Cardiac muscle cell (in vitro differentiated cells and primary cell): ENCODE measurements at places on chromosomes 6 and 20.

- no peak for DNase-seq
These were observed 156.8 kb downstream of the CEBPB start for GRCh38 chr20:50347284-50348063.

GRCh38 chr6:123519189-123519505, 117.6 kb downstream of the TRDN start:
- no peak for DNase-seq

DNA sequence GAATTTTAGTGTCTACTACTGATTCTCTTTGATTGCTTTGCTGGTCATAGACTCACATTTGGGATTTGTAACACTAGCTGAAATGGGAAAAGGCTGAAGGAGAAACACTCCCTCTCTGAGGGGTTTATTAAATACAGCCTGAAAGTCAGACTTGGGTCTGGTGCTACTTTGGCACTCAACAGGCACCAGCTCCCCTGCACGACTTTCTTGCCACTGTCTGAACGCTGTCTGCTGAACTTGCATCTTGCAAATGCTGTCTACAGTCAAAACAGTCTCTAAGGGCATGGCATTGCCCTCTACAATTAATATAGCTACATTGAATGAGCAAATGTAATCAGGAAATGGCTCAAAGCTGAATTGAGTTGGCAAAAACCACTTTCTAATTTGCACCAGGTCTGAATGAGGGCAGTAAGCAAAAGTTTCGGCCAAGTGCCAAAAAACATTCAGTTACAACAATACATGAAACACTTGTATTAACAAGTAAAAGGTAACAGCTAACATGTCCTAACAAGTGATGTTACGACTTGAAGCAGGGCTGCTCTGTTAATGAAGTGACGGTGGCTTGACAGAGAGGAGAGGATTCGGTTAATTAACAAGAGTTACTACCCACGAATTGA, 119.5 kb downstream of the FOXC1 start:
- DNase-seq: no peak

GRCh38 chr6:10140824-10141223, 274.1 kb downstream of the TFAP2A start:
- no peak for DNase-seq

DNA sequence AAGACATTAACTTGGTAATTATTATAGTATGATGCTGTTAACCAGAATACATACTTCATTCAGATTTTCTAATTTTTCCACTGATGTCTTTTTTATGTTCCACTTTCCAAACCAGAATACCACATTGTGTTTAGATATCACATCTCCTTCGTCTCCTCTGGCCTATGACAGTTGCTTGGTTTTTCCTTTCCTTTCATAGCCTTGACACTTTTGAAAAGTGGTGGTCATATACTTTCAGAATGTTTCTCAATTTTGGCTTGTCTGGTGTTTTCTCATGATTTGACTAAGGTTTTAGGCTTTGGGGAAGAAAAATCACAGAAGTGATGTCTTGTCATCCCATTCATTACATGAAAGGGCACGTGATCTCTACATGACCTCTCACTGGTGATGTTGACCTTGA, 24.3 kb upstream of the RIMS4 start:
- no peak for DNase-seq

GRCh38 chr6:33201147-33201545, 479 bp downstream of the SLC39A7 start:
- peak; percentile 23 for DNase-seq

DNA sequence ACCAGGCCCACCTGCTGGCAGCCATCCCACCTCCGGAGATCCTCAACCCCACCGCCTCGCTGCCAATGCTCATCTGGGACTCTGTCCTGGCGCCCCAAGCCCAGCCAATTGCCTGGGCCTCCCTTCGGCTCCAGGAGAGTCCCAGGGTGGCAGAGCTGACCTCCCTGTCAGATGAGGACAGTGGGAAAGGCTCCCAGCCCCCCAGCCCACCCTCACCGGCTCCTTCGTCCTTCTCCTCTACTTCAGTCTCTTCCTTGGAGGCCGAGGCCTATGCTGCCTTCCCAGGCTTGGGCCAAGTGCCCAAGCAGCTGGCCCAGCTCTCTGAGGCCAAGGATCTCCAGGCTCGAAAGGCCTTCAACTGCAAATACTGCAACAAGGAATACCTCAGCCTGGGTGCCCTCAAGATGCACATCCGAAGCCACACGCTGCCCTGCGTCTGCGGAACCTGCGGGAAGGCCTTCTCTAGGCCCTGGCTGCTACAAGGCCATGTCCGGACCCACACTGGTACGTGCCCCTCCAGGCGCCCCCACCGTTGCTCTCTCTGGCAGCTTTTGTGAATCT, 1.1 kb downstream of the SNAI1 start:
- DNase-seq: no peak

DNA sequence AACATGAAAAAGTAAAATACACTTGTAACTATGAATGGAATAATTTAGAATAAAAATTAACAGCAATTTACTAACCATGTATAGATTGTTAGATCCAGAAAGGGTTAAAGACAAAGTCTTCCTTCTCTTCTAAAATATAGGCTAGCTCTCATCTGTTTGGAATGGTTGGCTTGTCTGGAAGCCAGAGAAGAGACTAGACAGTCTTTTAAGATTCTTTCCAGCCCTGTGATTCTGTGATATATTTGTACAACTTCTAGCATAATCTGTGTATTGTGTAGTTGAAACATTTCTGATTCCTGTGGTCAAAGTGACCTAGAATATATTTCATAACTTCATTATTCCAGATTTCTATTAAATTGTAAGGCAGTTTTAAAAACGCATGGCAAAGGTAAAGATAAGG, 196.6 kb downstream of the UST start:
- no peak for DNase-seq

DNA sequence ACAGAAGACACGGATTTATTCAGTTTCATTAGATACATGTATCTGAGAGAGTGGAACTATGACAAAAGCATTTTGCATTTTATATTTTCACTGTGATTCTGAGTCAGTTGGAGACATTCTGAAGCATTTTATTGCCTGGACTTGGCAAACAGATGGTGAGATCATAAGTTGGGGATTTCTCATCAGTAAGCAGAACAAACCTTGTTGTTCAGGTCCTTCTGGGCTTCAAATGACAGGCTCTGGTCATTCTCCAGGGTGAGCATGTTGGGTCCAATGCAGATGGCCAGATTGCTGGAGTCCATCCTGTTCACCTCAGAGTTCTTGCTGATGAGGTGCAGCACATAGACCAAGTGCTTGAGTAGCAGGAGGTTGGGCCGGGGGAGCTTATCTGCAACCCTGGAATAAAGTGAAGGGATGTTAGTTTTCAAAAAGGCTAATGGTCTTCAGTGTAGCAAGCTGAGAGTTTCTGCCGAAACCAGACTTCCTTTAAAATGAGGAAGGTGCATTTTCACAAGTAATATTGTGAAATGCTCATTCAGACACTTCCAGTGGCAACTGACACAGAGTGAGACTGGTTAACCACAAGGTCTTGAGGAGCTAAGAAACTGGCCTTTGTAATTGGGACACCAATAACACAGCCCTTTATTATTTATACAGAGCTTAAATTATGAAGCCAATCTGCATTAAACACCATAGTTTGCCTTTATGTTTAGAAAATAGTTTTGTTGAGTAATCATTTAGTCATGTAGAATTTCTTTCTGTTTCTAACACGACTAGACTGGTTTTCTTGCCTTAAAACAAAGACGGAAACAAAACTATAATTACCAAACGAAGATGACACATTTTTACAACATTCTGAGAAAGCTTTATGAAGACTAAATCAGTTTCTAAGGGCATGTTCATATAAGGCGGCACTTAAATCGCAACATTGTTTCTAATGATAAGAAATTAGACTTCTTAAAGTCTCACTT, 5.6 kb downstream of the TAGAP start:
- peak; percentile 8 for DNase-seq

DNA sequence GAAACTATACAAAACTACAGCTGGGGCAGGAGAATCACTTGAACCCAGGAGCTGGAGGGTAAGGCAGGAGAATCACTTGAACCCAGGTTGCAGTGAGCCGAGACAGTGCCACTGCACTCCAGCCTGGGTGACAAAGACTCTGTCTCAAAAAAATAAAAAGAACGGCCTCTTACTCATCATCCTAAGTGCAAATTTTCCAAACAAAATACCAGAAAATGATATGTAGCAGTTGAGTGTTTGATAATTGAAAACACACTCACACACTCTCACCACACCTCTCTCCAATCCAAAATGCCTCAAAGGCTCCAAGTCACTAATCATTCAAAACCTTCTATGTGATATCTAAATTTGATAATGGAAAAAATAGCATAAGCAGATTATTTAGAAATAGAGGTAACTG, 198.6 kb upstream of the SHLD1 start:
- DNase-seq: no peak

DNA sequence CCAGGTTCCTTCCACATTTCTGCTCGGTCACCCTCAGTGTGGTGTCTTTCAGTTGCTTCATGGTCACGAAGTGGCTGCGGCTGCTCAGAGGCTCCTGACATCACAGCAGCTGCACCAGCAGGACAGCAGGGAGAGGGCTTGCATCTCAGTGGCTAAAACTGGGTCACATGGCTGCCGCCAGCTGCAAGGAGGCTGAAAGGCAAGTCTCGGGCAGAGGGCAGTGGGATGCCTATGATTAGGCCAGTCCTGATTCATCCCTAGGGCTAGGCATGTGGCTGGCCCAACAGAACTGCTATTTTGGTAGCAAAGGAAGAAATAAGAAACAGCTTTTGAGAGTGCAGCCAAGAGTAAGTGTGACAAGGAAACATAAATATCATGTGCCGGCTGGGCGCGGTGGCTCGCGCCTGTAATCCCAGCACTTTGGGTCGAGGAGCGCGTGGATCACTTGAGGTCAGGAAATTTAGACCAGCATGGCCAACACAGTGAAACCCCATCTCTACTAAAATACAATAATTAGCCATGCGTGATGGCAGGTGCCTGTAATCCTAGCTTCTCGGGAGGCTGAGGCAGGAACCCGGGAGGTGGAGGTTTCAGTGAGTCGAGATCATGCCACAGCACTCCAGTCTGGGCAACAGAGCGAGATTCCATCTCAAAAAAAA, 46.6 kb downstream of the RBM38 start:
- DNase-seq: no peak

DNA sequence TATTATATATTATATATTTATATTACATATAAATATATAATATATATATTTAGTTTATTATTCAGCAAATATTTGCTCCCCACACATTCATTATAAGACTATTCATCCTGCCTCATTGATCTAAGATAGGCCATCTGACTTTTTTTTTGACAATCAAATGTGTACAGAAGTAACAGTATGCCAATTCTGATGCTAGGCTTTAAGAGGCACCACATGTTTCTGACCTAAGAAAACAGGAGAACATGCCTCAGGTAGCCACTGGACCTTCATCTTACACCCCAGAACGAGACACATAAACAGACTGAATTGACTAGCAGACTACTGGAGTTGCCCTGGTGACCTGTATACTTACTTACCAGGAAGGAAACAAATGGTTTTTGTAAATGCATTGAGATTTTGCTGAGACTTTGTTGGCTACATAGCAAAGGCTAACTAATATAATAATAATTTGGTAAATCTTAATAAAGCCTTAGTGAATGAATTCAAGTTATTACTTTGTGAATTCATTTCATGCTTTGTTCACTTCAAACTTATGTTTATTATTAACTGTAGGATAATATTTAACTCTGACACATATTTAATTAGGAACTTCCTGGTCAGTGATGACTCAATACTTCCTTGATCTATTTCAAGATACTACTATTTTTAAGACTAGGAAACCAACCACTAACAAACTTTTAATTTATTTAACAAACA, 13.4 kb upstream of the MYO6 start:
- no peak for DNase-seq

- peak; percentile 75 for DNase-seq
These were observed 592 bp downstream of the CUTA start for GRCh38 chr6:33417128-33417902.

GRCh38 chr20:21798384-21798783, 92.9 kb downstream of the PAX1 start:
- DNase-seq: no peak

DNA sequence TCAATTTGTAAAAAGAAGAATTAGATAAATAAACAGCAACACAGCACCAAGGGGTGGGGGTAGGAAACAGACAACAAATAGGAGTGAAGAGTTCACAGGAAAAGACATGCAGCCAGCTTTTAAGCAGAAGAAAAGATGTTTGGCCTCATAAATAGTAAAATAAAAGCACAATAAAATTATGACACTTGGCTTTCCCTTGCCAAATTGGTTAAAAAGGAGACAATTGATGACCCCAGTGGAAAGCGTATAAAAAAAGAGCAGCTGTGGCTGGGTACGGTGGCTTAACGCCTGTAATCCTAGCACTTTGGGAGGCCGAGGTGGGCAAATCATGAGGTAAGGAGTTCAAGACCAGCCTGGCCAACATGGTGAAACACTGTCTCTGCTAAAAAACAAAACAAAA, 29.1 kb downstream of the BCAS1 start:
- no peak for DNase-seq

- DNase-seq: no peak
These were observed 10.8 kb downstream of the CDYL start for GRCh38 chr6:4786996-4787395.

GRCh38 chr6:111987295-111987694, 66.6 kb upstream of the CCN6 start:
- DNase-seq: no peak

- no peak for DNase-seq
These were observed 19.3 kb downstream of the DOP1A start for GRCh38 chr6:83086751-83087150.

DNA sequence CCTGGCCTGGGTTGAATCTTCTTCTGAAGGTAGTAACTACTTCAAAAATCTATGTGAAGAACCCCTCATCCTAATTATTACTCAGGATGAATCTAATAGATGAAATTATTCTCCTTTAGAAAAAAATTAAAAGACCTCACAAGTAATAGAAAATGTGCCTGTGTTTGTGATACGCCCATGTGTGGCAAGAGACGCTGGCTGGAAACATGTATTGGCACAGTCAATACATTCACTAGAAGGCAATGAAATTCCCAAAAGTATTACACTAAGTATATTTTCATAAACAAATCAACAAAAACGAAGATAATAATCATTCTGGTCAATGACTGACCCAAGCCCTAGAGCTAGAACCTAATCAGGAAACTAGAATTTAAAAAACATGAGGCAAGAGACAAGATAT, 64.0 kb downstream of the B4GALT5 start:
- DNase-seq: no peak

DNA sequence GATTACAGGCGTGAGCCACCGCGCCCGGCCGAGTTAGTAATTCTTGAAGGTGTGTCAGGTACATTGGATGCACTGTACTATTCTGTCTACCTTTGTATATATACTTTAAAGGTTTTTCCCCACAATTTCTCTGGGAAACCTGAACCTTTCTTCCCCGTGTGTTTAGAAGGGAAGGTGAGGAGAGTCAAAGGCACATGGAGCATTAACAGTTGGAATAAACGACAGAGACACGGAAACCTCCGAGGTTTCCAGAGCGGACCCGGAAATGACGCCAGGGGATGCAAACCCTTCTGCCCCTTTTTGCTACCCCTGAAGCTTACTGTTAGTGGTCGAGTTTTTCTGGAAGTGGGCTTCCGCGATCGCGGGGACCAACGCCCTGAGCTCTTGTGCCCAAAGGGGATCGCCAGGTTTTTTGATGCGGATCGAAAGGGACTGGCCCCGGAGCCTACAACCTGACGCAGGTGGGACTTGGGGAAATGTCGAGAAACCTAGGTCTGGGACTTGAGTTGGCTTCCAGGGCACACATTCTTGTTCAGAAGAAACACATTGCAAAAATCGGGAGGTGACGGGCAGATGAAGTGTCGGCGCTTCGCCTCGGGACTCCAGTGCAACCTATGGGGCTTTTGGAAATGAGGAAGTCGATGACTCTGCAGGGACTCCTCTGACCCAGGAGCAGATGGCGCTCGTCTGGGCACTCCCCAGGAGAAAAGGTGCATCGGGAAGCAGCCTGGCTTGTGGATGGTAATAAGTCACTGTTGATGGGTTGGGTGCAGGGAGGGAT, 218.2 kb downstream of the OR2B2 start:
- DNase-seq: peak; percentile 35
